ENCODE measurements at places on chromosomes 1 and 21.

- DNase-seq = no peak
Measured at GRCh38 chr1:245550720-245551043, 395.9 kb downstream of the KIF26B start.

DNA sequence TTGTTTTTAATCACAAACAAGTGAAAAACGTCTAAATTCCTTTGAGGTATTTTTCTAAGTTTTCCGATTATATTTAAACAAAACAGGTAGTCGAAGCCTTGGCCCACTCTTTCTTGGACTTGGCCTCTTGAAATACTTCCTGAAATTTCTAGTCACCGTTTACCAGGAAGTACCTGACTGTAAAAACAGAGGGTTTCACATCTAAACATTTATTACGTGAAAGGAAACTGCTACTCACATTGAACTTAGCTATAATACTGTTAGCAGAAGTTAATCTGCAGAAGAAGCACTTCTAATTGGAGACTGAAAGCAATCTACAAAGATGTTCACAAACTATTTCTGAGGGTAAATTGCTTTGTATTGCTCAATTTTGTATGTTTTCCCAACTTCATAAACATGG, 526.0 kb upstream of the ADGRL4 start:
- no peak for DNase-seq

- DNase-seq = no peak
Measured at GRCh38 chr1:205381305-205381704, 24.6 kb upstream of the KLHDC8A start.

- no peak for DNase-seq
Measured at GRCh38 chr1:196382383-196382782, 225.9 kb downstream of the KCNT2 start.

DNA sequence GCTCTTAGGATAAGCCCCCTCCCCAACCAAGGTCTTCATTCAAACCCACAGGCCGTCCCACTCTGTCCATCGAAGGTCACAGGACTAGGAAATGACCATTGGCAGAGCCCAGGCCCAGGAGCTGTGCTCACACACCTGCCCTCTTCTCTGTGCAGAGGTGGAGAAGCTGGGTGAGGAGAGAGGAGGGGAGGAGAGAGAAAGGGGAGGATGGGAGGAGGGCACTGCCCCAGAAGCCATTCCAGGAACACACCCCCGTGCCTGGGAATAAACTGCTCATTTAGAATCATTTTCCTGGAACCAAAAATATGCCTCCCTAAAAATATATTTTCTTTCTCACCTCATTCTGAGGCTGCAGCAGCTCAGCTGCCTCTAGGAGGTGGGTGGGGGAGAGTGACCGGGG, 6.4 kb upstream of the SDC3 start:
- no peak for DNase-seq

DNA sequence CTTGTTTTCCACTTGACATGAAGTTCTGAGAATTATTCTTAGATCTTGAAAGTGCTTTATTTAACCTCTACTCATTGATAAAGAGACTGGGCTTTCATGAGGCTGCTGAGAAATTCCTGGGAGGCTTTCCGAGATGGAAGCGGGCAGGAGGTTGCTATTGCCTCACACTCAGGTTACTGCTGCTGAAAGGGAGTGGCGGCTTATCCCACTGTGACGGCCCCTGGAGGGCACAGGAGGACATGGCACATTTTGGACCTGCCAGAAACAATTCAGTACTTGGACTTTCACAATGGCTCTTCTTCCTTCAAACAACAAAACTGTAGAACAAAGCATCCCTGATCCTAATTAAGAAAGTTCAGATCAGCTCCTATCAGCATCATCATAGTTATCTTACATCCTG, 16.2 kb upstream of the MARK1 start:
- no peak for DNase-seq

GRCh38 chr1:31580513-31580870, 4.2 kb downstream of the TINAGL1 start:
- DNase-seq = no peak

GRCh38 chr1:204867666-204868339, 2.9 kb upstream of the NFASC start:
- no peak for DNase-seq

DNA sequence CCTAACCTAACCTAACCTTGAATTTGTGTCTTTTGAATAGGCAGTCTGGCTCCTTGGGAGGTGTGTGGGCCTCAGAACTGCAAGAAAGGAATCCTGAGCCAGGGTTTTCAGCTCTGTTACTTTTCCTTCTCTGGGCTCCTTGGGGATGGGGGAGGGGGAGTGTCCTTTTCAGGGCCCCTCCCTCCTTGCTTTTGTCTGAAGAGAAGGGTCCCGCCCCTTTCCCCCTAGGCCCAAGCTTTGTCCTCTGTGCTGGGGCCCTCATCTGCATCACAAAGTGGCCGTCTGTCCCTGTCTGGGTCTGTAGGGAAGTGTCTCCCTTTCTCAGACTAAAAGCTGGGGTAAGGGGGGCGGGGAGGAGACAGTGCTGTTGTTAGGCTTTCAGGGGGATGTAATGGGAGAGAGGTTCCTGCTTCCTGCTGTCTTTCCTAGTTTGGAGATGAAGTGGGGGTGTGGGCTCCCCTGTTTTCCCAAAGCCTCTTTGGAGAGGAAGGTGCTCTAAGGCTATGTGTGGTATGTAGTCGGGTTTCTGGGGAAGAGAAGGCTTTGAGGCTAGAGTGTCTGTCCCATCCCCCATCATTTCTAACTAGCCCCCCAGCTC, 3.1 kb downstream of the AGO1 start:
- no peak for DNase-seq

DNA sequence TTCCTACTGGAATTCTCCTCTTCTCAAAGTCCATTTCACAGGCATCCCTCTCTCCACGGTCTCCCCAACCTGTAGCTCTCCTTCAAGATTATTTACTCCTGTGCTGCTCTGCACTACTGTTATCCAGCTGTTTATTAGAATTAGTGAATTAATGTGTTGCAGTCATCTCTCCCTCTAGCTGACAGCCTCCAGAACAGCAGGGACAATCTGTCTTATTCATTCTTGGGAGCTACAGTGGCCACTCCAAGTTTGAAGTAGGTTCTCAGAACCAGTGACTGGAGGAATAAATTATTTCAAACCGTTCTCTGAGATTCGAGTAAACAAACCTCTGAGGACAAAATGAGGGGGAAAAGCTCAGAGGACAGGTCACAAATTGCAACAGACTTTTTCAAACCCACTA, 330.9 kb downstream of the RRAGC start:
- DNase-seq = no peak

DNA sequence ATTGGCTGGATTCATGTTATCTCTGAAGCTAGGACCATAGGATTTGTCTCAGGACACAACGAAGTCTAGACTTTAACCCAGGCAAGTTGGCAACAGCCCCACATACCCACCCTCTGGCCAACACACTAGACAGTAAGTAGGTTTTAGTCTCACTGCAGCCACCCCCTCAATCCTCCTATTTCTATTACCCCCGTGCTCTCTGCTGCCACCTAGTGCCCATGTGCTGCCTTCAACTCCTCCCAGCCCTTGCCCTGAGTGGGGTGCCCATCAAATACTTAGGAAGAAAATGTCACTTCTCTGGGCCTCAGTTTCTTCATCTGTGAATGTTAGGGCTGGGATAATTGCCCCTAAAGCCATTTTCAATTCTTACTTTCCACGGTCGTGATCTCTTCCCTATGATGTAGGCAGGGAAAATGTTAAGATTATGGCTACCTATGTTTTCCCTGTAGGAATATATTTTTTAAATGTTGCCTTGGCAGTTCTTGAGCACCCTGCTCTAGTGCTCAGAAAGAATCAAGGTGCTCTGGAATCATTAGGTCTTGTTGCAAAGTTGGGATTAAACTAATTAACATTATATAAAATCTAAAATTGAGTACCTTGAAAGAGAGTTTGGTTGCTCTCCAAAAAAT, 213.0 kb downstream of the LMX1A start:
- DNase-seq = no peak
